ENCODE measurements at places on chromosomes 6 and 20. TPM values are rescaled to one million over a fixed set of nuclear protein-coding genes. Genes with fewer than 3 reads are reported as not detected.

GJA10 gene
- total RNA-seq = not detected

MUC22 gene
- total RNA-seq = not detected

STMND1 gene
- total RNA-seq = not detected

ABHD16B gene
- total RNA-seq = not detected

SALL4 gene
- total RNA-seq = not detected

NQO2 gene
- 16.1 TPM for total RNA-seq

Data from sigmoid colon (tissue), 7 donors.